Activated naive CD4-positive, alpha-beta T cell treated with anti-CD3 and anti-CD28 coated beads, Interleukin-2, amount 50 U/mL, for 72 hours (primary cell): ENCODE measurements at places on chromosomes 12 and 14.

- DNase-seq = no peak
Observed at GRCh38 chr14:38107216-38107631, 100.5 kb upstream of the SSTR1 start.

GRCh38 chr12:123903301-123904065, 69.1 kb downstream of the CCDC92 start:
- no peak for DNase-seq

- DNase-seq = no peak
Observed at GRCh38 chr12:81203671-81204204, 125.9 kb downstream of the ACSS3 start.

DNA sequence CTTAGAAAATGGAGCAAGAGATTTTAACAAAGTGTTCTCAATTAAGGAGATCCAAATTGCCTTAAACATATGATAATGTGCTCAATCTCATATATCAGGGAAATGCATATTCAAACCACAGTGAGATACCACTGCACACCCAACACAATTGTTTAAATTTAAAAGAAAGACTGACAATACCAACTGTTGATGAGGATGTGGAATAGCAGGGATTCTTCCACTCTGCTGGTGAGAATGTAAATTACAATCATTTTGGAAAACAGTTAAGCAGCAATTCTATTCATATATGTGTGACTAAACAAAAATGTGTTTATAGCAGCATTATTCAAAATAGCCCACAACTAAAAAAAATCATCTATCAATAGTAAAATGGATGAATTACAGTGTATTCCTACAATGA, 144.2 kb downstream of the KICS2 start:
- DNase-seq = no peak

DNA sequence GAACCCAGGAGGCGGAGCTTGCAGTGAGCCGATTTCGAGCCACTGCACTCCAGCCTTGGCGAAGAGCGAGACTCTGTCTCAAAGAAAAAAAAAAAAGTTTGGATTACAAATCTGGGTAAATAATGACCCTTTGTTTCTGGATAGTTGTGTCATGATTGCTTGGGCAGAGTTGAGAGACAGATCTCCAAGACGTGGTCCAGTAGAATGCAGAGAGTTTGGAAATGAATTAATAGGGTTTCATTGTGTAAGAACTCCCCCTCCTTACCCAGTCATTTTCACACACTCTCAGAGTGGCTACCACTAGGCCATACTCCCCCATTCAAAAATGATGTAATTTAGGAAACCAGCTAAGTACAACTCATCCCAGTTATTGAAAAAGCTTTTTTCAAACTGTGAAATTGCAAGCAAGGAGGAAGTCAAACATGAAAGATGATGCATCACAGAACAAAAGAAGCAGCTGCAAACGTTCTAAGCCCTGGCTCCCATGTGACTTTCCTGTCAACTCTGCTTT, 1331.9 kb downstream of the AACS start:
- DNase-seq = no peak

DNA sequence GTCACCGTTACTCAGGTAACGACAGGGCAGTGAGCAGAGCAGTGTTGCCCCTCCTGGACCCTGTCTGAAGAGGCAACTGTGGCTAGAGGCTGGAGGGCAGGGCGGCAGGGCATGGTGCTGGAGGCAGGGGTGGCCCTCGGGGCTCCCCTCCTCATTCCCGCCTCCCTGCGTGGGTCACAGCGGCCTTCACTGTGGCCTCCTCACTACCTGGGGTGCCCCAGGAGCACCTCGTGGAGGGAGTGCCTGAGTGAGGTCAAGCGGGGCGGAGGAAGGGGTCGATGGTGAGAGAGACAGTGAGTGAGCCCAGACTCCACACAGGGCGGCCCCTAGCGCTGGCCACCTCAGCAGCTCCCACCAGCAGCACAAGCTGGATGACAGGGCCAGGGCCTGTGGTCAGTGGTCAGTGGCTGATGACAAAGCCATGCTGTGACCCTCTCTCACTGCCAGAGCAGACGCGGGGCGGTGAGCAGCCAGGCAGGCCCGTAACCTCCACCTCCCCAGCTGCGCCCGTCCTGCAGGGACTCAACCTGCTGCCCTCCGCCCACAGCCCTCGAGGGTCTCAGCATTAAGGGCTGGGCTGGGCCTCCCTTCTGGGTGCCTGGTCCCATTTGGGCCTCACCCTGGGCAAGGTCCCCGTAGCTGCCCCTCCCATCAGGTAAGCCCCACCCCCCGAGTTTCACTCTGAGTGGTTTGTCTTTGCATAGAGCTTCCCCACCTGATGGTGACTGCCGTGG, 17.8 kb downstream of the GPR132 start:
- no peak for DNase-seq

- no peak for DNase-seq
Observed at GRCh38 chr12:51071663-51072062, 11.7 kb downstream of the CSRNP2 start.
